ENCODE measurements at places on chromosomes 4 and X.

DNA sequence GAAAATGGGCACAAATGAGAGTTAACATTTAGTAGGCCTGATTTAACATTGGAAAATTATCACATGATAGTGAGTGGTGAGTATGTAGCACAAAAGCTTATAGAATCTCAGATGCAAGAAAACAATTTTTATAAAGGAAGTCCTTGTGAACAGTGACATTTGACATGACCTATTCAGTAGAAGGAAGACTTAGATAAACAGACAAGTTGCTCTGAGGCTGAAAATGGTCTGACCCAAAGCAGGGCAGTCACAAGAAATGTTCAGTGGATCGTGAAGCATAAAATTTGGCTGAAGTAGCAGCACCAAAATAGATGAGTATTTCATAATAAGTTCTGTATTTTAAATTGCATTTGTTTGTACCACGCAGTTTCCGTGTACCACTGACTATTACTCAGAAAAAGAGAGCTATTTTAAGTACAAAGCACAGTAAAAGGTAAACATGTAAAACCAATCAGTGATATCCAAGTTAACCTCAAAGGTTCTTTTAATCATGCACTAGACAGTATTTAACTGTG is 605.7 kb upstream of the PABPC4L start:
- DNase-seq, result no peak

DNA sequence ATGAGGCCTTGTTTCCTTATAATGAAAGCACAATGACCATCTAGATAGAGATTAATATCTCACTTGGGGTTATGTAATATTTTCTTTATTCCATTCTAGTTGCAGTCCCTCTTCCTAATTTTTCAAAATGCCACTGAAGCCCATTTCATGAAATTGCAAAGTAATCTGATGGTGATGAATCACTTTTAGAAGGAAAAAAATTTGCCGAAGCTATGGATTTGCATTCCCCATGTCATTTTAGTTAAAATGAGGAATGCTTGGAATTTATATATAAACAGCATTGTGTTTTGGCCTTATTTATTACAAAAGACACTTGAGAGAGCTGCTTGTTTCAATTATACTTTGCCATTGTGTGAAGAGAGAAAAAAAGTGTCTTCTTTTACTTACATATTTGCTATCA is 241.7 kb upstream of the TEX13A start:
- DNase-seq, result no peak

DNA sequence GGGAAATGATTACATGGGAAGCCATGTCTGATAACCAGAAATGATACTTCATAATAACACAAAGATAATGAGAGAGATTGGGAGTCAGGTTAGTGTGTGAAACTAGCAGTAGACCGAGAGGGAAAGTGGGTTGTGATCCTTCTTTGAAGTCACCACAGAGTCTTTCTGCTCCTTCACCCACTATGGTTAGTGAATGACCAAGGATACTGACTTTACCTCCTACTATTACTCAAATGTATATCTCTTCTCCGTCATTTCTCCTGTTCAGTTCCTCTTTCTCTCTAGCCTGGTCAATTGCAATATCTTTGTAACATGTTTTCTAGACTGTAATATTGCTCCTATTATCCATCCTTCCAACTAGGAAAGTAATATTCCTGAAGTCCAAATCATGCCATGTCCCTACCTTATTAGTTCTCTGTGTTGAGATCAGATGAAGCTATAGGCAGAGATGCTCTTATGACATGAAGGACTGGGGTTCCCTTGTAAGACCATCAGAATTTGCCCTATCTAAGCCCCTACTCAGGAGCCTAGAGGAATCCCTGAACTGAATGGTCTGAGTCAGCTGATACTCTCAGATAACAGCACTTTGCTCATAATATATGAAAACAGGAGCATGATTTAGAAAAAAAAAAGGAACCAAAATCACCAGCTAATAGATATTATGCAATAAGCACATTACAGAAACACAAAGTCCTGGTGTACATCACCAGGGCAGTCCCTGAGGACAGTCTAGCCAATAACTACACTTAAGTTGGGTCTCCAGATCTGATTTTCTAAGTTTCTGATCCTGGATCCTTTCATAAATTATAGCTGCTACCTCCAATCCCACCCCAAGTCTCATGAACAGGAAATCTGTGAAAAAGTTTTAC is 81.2 kb downstream of the SHROOM3 start:
- DNase-seq, result no peak

GRCh38 chr4:114386637-114387233 is 211.9 kb upstream of the UGT8 start:
- DNase-seq, result no peak

- DNase-seq, result no peak
Observed at GRCh38 chr4:77015390-77015789, 60.4 kb downstream of the CCNI start.

DNA sequence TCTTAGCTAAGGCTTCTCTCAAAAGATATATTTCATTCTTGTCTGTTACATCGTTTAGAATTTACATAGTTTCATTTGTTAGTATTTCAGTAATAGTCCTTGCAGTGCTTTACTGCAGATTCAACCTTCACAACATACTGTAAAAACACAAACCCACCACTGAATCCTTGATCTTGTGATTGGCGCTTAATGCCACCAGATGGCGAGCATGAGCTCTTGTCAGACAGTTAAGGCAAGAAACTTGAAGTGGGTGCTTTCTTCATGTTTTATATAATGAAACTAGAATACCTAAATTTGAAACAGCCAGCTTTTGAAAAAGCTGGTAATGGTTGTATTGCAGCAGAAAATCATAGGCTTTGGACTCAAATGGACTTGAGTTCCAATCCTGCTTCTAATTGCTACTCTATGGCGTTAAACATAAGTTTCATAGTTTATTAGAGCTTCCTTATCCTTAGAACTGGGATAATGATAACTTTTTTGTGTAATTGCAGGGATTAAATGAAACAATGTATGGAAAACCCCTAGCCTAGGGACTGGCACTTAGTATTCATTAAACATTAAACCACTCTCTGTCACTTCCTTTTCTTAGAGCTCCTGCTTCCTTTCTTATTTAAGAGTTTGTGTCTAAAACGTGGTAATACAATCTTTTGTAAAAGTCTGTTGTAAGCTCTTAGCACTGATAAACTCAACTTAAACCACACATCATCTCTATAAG is 95.1 kb downstream of the USP9X start:
- DNase-seq, result no peak

- DNase-seq, result no peak
Observed at GRCh38 chr4:75892508-75892907, 9.7 kb downstream of the PPEF2 start.

GRCh38 chr4:186920483-186920882 is 196.8 kb upstream of the FAT1 start:
- no peak for DNase-seq

DNA sequence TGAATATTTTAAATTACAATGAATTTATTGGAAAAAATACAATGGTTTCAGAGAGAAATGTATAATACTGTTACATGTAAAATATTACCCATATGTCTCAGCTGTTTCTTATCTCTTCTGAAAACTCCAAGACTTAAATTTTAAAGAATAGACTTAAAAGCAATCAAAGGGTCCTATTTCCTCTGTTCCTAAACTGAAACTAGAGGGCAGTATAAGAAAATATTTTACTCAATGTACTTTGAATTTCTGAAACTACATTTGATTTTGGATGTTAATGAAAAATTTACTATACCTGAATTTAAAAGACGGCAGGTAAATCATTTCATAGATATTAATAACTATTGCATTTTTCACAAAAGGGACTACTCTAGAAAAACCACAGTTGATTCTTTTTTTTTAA is 200.2 kb downstream of the LRBA start:
- DNase-seq, result no peak

DNA sequence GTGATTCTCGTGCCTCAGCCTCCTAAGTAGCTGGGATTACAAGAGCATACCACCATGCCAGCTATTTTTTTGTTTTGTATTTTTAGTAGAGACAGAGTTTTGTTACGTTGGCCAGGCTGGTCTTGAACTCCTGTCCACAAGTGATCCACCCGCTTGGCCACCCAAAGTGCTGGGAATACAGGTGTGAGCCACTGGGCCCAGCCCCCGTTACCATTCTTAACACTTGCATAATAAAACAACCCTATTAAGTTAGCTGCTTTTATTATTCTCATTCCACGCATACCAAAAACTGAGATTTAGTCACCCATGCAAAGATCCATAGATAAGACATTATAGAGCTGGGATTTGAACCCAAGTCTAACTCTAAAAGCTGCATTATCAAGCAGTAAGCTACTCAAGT is 6.0 kb upstream of the TEX13A start:
- DNase-seq, result no peak

DNA sequence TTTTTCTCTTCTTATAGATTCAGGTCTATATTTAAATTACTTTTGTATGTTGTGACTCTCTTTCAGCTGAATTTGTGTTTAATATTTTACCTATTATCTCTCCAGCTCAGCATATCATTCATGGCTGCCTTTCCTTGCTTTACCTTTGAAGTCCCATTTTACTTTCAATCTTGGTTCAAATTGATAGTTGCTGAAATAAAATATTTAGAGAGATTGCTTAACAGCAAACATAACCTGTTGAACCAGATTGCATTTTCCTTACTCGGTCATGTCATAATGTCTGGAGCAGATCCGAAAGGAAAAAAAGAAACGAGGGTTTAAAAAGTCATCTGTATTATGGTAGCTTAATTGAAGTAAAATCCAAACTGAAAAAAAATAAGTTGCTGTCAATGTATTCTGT is 94.1 kb downstream of the IL1RAPL2 start:
- no peak for DNase-seq

DNA sequence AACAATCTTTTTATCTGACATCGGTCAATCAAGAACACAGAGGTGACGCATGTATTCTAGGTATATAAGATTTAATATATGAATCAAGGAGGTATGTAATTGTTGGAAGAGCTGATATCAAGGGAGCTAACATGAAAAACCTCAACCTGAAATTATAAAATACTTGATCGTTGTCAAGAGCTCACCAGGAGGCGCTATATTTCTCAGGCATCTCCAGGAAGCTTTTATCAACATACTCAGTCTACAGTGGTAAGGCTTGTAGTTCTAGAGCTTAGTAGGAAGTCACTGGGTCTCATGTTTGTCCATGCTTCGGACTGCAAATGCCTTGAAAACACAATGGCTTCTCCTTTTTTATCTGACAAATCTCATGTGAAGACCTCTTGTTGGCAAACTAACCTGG is 156.1 kb downstream of the GRXCR1 start:
- DNase-seq, result no peak

DNA sequence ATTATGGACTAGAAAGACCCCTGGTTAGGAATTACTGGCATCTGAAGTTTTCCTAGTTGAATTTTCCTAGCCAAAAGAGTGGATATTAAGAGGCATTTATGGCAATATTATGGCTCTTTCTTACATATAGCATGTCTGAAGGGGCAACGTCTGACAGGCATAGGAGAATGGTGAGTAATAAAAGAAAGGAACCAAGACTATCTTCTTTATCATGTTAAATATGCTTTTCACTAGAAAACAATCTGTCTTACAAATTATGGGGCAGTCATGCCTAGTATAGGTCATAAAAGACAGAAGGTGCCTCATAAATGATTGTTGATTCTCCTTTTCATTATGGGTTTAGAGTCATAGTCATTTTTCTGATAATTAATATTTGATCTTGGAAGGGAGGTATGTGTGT is 431.1 kb upstream of the HTR2C start:
- no peak for DNase-seq

DNA sequence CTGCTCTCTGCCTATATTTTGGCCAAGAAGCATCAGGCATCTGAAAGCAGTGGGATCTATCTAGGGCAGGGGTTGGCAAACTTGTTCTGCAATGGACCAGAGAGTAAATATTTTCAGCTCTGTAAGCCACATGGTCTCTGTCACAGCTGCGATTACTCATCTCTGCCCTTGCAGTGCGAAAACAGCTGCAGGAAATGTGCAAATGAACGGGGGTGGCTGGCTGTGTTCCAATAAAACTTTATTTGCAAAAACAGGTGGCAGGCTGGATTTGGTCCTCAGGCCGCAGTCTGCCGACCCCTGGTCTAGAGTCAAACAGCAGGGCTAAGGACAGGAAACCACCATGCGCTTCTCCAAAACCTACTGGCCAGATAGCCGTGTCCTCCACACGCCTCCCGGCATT is 48.6 kb downstream of the ACOX3 start:
- DNase-seq, result no peak

DNA sequence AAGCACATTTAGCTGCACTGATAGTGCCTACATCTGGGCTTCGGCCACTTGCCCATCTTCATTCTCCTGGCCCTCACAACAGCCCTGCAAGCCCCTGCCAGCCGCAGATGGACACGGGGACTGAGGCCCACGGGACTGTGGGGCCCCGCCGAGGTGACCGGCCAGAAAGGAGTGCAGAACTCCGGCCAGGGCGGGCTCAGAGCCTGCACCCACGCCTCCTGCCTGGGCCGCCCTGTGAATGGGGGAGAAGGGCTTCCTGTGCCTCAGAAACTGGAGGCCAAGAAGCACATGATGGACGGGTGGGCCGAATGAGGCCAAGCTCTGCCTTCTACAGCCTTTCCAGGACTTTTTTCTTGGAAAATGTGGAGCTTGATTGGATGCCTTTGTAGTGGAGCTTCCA is 35.7 kb upstream of the HGFAC start:
- no peak for DNase-seq

GRCh38 chr4:958314-958665 is 15.1 kb downstream of the DGKQ start:
- no peak for DNase-seq

GRCh38 chr4:160319221-160319867 is 1216.5 kb downstream of the RAPGEF2 start:
- no peak for DNase-seq

- DNase-seq, result no peak
Observed at GRCh38 chr4:41125558-41126311, 88.6 kb downstream of the APBB2 start.

DNA sequence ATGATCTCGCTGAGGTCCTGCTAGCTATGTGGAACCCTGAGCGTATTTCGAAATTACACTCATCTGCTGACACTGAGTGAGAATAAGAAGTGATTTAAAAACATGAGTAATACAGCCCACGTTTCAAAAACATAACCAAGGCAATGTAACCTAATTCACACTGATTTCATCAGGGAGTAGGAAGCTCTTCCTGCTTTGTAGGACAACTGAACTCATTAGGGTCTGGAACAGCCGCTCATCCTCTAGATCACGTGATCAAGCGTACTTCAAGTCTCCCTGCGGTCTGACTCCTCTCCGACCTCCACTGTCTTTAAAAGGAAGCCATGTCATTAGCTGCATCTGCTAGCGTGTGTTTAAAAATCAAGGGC is 138.0 kb downstream of the NSUN7 start:
- no peak for DNase-seq

GRCh38 chr4:105022811-105023667 is 123.6 kb upstream of the TET2 start:
- no peak for DNase-seq

DNA sequence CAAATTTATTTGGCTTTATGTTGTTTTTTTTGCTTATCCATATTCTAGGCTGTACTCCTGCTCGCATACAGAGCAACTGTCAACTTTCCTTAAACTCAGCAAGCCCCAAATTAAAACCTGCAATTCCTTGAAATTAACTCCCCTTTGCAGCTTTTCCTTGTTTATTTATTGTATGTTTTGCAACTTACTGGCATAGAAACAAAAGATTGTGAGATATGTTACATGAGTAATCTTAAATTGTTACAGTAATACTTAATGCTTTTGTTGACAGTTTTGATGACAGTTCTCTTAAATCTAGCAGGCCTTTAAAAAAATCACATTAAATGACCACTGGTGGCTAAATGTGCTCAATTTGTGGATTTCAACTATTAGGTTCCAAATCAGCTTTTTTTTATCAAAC is 4.5 kb downstream of the DDX3X start:
- DNase-seq, result no peak

- DNase-seq, result no peak
Observed at GRCh38 chr4:180436361-180436760, 1806.8 kb upstream of the TENM3 start.
